ENCODE measurements at places on chromosomes 5 and 9. TPM values are rescaled to one million over a fixed set of nuclear protein-coding genes. Genes with fewer than 3 reads are reported as not detected.
A peak's percentile ranks its signal among the peaks of the same experiment; 100 is the strongest.

The SPATA31C2 gene
- polyA plus RNA-seq = not detected

DNA sequence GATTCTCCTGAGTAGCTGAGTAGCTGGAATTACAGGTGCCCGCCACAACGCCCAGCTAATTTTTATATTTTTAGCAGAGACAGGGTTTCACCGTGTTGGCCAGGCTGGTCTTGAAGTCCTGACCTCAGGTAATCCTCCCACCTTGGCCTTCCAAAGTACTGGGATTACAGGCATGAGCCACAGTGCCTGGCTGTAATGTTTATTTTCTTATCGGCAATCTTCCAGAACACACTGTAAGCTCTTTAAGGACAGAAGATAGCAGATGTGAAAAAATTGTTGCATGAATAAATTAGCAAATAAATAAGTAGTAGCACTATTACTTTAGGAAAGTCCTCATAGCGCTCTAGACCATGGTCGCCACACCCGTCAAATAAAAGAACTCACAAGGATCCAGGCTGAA is 100.5 kb downstream of the ENC1 start:
- DNase-seq = no peak

The GABRA6 gene
- polyA plus RNA-seq = 0.07 TPM

DNA sequence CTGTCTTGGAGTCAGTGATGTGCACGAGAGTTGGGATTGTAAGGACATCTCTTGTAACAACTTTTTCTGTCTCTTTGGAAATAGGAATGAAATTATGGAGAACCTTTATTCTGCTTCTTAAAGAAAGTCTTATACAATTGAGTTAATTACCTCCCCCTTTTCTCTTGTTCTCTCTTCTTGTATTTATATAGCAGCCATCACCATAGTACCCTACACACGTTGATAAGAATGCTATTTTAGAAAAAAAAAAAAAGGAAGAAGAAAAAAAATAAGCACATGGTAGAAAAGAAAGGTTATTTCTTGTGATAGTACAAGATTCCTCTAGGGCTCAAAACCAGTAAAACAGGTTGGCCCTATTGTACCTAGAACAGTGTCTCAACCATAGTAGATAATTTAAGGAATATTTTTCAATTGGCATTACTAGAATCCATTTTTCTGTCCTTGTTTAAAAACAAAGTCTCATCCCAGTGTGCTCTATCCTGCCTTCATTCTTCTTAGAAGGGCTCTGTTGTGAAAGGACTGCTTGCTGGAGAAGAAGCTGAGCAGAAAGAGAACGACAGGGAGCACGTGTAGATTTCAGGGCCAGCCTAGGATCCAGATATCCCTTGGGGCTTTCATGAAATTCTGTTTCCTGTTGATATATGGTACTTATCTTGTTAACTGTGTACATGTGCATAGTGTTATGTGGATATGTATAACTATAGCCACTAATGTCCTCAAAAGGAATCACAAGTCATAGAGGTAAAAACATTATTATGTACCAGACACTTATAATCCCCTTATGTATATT is 392.3 kb upstream of the MEF2C start:
- DNase-seq = no peak

The GABRG2 gene
- not detected for polyA plus RNA-seq

DNA sequence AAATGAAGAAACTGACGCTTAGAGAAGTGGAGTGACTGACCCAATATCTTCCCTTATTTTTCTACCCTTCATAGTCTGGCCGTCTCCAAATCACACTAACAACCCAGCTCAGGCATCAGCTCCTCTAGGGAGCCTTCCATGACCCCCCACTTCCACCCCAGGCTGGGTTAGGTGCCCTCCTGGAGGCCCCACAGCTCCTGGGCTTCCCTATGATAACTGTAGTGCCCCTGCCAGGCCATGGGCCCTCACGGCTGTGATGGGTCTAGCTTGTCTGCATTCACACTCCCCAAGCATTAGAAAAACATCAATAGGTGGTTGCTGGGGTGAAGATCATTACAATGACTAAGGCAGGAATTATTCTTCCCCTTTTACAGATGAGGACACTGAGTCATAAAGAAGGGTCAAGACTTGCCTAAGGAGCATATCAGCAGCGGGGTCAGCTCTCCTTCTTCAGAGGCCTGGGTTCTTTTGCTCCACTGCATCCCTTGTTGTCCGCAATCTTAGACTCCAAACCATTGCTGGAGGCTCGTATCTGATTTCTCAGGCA is 7.3 kb downstream of the CORO2A start:
- DNase-seq = peak; percentile 65

GRCh38 chr9:82997476-82998140 is 65.3 kb downstream of the RASEF start:
- no peak for DNase-seq

The FTMT gene
- not detected for polyA plus RNA-seq

The TIMD4 gene
- 11.5 TPM for polyA plus RNA-seq

The PPP3R2 gene
- polyA plus RNA-seq = not detected

The GPR151 gene
- polyA plus RNA-seq = not detected

Measured in spleen (tissue), 13 donors.